ENCODE measurements at places on chromosomes 12 and 14.
A peak's percentile ranks its signal among the peaks of the same experiment; 100 is the strongest.

- DNase-seq: no peak
These were observed 84.0 kb downstream of the ITPK1 start for GRCh38 chr14:93031505-93032315.

- no peak for DNase-seq
These were observed 136.7 kb upstream of the FBXO33 start for GRCh38 chr14:39568809-39569538.

- no peak for DNase-seq
These were observed 26.6 kb downstream of the LRCOL1 start for GRCh38 chr12:132583736-132584135.

DNA sequence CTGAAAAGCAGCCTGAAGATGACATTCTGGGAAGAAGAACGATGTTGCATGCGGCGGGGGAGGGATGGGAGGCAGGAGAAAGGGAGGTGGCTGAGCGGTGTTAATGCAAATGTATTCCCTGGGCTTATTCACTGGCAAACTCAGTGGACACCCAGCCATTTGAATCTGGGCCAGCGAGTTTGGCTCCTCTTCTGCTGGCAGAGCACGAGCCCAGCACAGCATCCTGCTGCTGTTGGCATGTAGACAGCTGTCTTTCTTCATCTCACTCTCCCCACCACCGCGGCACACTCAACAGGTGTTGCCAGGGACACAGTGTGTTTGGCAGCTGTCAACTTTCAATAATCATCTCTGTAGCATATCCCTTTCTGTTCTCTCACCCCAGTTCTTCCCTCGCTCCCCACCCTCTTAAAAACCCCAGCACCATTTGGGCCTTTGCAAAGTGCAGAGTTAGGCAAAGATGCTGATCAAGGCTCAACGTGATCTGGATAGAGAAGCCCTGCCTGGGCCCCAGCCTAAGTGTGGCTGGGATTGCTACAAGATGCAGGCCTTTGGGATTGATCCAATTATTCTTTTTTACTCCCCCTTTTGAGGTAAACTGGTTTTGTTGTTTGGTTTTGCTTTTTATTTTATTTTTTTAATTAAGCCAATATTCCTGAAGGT is 131.9 kb downstream of the EXOC5 start:
- DNase-seq: no peak

- DNase-seq: peak; percentile 19
These were observed 36.5 kb downstream of the ACADS start for GRCh38 chr12:120762086-120762485.

- no peak for DNase-seq
These were observed 12.9 kb upstream of the TMEM263 start for GRCh38 chr12:106942775-106943174.

GRCh38 chr12:91001306-91001705 is 3.5 kb downstream of the EPYC start:
- no peak for DNase-seq

DNA sequence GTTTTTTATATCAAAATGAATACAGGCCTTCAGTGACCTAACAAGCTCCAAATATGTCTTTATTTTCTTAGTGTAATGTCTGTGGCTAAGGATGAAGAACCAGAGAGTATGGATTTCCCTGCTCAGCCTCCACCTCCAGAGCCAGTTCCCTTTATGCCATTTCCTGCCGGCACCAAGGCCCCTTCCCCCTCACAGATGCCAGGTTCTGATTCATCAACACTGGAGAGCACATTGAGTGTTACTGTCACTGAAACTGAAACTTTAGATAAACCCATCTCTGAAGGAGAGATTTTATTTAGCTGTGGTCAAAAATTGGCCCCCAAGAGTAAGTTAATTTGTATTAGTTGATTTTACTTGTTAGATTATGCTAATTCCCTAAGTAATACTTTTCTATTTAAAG is 61.0 kb downstream of the KIAA0586 start:
- DNase-seq: peak; percentile 41

- no peak for DNase-seq
These were observed 76.0 kb upstream of the CCDC60 start for GRCh38 chr12:119258556-119258955.
